ENCODE measurements at places on chromosomes 6 and 20. TPM values are rescaled to one million over a fixed set of nuclear protein-coding genes. Genes with fewer than 3 reads are reported as not detected.
A peak's percentile ranks its signal among the peaks of the same experiment; 100 is the strongest.

Gene PPIL6
- total RNA-seq: 1.5 TPM

Gene TRIM10
- 0.12 TPM for total RNA-seq

Gene CYP24A1
- total RNA-seq: not detected

Gene DLL1
- 24.8 TPM for total RNA-seq

Gene STX11
- total RNA-seq: 6.5 TPM

Gene SYCP2
- 2.4 TPM for total RNA-seq

Gene TMC2
- 0.15 TPM for total RNA-seq

GRCh38 chr20:64140061-64140931 is 24.0 kb upstream of the MYT1 start:
- DNase-seq: peak; percentile 22

GRCh38 chr6:137879299-137879698 is 12.2 kb downstream of the TNFAIP3 start:
- no peak for DNase-seq

DNA sequence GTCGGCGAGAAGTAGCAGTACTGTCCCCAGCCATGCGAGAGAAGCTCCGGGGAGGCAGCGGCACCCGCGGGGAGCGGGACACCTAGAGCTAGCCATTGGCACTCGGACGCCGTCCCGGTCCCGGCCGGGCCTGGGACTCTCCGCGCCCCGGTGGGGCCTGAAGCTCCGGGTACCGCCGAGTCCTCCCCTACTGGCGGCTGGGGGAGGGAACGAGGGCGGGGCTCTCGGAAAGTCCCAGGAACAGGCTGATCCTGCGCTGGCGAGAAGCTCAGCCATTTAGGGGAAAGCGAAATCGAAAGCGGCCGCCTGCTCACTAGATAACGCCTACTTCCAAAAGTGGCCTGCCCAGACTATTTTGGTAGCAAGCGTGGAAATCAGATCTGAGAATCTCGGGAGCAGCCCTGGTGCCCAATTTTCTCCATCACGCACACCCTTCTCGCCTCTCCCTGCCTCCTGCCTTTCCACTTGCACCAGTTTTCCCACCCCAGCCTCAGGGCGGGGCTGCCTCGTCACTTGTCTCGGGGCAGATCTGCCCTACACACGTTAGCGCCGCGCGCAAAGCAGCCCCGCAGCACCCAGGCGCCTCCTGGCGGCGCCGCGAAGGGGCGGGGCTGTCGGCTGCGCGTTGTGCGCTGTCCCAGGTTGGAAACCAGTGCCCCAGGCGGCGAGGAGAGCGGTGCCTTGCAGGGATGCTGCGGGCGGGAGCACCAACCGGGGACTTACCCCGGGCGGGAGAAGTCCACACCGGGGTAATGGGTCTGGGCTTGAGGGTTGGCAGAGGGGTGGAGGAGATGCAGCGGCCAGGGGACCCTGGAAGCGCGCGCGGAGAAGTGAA is at the start of the genes PSMB9 and TAP1:
TSS of gene PSMB9 (plus strand) at position 652 of the 835 bp plus-strand sequence. CDS start at position 690, 38 bp downstream.
TSS of gene TAP1 (minus strand) at position 164 of the 835 bp plus-strand sequence. CDS start at position 96, 68 bp downstream.
- DNase-seq: peak; percentile 98

- DNase-seq: no peak
These were observed 33.6 kb upstream of the SENP6 start for GRCh38 chr6:75568100-75568499.

GRCh38 chr6:75611702-75612375 is 10.2 kb downstream of the SENP6 start:
- no peak for DNase-seq

DNA sequence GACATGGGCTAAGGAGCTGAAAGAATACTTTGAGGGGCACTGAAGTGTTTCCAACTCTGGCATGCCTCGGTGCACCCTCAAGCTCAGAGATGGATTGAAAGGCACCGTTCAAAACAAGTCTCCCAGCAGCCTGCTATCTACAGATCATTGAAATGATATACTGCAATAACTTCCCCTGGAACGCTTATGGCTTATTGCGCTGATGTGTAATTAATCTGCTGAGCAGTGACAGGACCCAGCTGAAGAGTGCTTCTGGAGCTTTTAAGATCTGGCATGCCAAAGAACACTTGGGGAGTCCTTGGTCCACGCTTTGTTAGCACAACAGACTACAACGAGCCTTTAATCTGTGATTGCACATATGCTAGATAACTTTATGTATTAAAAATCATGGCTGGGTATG is 708.2 kb downstream of the PRKN start:
- DNase-seq: no peak

GRCh38 chr20:53657732-53658131 is 64.1 kb upstream of the ZNF217 start:
- no peak for DNase-seq

- DNase-seq: no peak
These were observed 4.7 kb upstream of the SLC22A2 start for GRCh38 chr6:160263196-160263939.

DNA sequence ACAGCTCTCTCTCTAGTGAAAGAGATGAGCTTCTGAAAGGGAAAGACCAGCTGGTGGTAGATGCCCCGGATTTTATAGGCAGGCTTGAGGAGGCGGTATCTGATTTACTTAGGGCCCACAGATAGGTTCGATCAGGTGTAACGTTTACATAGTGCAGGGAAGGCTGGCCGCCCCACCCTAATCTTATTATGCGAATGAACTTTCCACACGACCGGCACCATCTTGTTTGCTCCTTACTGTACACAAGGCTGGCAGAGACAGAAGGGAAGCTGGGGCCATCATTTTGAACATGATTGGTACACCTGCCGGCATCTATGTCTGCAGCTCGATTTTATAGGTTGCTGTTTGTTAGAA is 212.0 kb upstream of the JARID2 start:
- DNase-seq: no peak
